ENCODE measurements at places on chromosomes 13 and 19.

DNA sequence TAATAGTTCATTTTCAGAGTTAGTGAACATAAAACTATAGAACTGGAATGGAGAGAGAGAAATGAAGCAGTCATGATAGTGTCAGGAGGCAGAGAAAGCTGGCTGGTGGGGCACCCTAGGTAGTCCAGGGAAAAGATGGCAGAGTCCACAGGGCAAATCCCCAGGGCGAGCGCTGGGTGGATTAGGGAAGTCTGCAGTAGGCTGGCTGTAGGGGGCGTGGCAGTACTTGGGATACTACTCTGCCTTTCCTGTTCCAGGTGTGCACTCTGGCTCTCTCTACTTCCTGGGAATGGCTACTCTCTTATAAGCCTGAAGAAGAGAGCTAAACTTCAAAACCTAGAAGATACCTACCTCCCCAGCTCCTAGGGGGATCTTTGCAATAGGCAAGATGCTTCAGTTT, 232.9 kb upstream of the SLC10A2 start:
- DNase-seq, result no peak

- no peak for DNase-seq
Measured at GRCh38 chr13:46008631-46009030, 43.9 kb downstream of the ZC3H13 start.

DNA sequence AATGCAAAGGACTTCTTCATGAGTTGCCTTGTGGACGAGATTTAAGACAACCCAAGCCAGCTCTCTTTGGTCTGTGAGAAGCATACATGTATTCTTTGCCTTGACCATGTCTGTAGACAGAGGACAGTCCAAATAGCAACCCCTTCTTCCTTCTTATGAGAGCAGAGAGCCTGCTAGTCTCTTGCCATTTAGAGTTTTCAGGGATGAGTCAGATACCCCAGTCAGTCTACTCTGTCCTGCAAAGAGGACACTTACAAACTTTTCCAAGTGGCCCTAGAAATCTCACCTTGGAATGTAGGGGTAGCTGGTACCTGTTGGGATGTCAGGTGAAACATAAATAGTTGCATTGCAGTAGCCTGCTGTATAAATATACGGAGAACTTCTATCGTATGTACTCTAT, 36.7 kb downstream of the DNAJC3 start:
- DNase-seq, result no peak

- no peak for DNase-seq
Measured at GRCh38 chr13:104372095-104372655, 1306.0 kb upstream of the SLC10A2 start.

DNA sequence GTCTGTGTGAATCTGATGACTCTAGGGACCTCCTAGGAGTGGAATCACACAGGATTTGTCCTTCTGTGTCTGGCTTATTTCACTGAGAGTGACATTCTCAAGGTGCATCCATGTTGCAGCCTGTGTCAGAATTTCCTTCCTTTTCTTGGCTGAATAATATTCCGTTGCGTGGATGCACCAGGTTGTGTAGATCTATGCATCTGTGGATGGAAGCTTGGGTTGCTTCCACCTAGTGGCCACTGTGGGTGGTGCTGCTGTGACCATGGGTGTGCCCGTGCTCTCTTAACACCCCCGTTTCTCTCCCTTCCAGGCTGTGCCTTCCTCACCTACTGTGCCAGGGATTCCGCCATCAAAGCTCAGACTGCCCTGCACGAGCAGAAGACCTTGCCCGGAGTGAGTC, 26.2 kb downstream of the CELF5 start:
- DNase-seq, result no peak

GRCh38 chr13:74795526-74795925, 661.3 kb upstream of the KLF12 start:
- DNase-seq, result no peak

DNA sequence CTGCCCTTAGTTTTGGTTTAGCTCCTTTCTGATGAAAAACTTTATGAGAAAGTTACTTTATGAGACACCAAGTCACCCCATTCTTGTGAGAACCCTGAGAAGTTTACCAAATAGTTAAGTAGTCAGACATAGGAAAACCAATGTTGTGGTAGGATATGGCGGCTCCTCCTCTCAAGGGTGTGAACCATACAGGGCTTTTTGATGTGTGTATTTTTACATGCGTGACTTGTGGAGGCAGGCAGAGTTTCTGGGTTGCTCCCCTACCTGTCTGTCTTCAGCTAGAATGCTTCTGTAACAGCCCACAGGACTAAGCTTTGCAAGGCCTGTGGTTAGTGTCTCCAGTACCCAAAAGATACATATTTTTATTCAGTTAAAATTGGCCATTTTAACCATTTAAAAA, 18.3 kb downstream of the UBAC2 start:
- DNase-seq, result peak; percentile 42

DNA sequence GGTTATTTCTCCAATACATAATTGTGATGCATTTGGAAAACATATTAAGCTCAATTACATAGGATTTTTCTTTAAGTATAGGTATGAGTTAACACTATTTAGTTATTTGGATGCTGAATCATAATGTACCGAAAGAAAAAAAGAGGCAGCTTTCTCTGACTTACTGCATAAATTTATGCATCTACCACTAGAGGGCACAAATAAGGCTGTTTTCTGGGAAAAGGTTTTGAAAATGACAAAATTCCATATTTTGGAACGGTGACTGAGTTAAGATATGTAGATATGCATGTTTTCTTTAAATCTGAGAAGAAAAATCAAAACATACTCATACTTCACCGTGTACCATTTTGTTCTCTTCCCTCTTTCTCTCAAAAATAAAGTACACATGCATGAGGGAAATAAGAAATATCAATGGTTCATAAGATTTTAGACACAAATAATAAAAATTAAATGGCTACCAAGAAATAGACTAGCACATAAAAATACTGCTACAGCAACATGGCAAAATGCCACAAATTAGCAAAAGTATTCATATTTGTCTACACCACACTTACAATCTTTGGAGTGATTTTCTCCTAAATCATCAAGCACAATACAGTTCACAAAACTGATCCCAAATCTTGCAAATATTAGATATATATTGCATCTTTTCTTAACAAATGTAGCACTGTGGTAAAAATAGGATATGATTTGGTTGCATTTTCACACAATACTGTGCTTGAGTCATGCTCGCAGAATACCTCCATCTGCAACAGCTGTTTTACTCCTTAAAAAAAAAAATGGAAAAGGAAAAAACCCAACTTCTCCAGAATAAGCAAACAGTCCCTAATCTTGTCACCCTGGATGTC, 260.0 kb downstream of the FGF14 start:
- no peak for DNase-seq

- no peak for DNase-seq
Measured at GRCh38 chr19:32811151-32811550, 58.4 kb downstream of the SLC7A9 start.

GRCh38 chr19:4844348-4845179, 13.1 kb upstream of the TICAM1 start:
- DNase-seq, result no peak

GRCh38 chr13:43805071-43805468, 18.3 kb upstream of the ENOX1 start:
- no peak for DNase-seq

DNA sequence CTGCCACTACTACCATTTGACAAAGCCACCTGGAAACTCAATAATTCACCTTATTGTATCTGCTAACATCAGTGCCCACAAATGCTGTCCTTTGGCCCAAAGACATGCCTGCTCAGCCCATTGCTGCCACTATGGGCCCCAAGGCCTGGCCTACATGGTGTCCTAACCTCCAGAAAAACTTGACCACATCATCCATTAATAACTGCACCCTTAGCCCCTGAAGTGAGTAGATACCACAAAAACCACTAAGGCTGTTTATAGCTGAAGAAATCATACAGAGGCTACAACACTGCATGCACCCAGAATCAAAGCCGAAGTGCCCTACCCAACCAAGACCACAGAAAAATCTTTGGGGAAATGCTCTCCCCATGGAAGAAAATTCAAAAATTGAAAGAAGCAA, 932.8 kb upstream of the SLITRK6 start:
- no peak for DNase-seq

- DNase-seq, result no peak
Measured at GRCh38 chr13:57799624-57800023, 168.1 kb downstream of the PCDH17 start.

GRCh38 chr13:61777899-61778298, 362.2 kb upstream of the PCDH20 start:
- no peak for DNase-seq

DNA sequence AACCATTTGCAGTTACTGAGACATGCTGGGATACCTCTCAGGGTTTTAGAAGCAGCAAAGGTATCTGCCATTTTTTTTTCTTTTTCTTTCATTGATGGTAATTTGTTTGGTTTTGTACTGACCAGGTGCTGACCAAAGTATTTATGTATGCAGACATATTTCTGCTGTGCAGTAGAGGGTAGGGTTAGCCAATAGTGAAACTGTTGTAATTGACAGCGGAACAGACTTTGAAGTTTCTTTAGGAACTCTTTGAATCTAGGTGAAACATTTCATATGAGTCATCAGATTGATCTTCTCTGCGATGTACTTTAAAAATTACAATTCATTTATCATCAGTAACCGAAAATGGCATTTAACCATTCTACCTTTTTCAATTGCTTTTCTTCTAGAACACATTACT, 63.0 kb downstream of the ITGBL1 start:
- DNase-seq, result no peak

- no peak for DNase-seq
Measured at GRCh38 chr13:42153199-42154113, 105.0 kb downstream of the DGKH start.

DNA sequence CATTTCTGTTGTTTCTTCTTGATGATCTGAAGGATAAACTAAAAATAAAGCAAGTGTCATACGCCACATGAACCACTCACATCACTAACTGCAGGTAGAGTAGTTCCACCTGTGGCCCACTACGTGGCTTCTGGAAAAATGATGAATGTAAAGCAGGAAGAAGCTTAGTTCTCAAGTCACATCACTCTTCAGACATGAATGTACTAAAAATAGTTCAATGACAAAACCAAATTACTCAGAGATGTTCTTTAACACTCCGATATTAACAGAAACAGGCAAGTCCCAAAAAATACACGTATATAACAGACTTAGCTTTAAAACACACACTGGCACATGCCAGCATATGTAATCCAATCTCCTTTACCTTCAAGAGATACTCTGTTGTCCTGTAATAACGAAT, 21.6 kb downstream of the RAB20 start:
- no peak for DNase-seq

DNA sequence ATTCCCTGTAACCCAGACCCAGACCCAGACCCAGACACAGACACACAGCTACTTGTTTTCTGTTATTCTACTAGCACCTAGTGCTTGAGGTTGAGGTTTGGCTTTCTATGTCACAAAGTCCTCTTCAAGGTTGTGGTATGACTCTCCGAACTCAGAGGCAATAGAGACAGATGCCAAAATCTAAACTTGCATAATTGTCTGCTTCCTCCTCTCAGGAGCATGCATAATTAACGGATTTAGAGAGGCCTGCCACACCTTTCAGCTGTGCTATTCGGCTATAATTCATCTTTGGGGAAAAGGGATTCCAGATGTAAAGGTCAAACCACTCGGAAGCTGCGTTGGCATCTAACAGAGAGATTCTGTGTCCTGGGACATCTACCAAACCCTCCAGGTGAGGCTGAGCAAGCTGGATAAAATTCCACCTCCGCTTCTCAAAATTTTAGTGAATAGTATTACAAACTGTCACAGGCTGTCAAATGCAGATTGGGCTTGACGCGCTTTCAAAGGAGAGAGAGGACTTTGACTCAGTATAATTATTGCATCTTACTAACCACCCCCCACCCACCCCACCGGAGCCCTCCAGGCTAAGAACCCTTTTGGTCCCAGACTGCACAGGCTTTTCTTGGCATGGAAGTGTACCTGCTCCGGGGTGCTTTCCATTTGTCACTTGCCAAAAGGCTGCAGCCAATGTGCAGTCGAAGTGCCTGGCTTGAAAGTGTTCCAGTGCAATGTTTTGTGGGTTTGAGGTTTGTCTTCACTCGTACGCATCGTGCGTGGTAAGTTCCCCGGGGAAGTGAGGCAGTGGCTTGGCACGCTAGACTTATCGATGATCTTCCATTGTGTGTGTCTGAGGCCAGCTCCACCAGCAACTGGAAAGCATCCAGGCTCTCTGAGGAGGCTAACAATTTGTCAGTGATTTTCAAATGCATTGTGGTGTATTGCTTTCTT, 194.1 kb downstream of the TDRD3 start:
- DNase-seq, result no peak

DNA sequence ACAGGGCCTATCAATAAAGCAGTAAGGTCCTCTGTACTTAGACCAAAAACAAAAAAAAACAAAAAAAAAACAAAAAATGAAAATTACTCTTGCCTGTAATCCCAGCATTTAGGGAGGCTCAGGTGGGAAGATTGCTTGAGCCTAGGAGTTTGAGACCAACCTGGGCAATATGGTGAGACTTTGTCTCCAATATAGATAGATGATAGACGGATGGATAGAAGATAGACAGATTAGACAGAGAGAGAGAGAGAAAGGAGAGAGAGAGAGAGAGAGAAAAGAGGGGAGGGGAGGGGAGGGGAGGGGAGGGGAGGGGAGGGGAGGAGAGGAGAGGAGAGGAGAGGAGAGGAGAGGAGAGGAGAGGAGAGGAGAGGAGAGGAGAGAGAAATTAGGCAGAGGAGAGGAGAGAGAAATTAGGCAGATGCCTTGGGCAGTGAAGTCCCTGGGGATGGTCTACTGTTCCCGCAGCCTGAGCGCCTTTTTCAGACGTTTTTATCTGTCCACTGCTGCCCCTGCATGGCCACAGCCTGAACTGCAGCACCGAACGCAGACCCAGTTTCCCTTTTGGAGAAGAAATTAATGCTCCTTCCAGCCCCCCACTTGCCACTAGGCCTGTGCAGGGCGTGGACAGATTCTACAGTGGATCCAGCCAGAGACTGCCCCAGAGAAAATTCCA, 9.8 kb upstream of the ZNF627 start:
- peak; percentile 55 for DNase-seq

- DNase-seq, result no peak
Measured at GRCh38 chr13:37869756-37870488, at the start of gene TRPC4. Gene TRPC4, minus strand, starts transcription at chr13:37869772. Its CDS starts 86,439 bp downstream, at chr13:37783333.

GRCh38 chr19:38695317-38695683, 47.9 kb downstream of the ACTN4 start:
- DNase-seq, result no peak

DNA sequence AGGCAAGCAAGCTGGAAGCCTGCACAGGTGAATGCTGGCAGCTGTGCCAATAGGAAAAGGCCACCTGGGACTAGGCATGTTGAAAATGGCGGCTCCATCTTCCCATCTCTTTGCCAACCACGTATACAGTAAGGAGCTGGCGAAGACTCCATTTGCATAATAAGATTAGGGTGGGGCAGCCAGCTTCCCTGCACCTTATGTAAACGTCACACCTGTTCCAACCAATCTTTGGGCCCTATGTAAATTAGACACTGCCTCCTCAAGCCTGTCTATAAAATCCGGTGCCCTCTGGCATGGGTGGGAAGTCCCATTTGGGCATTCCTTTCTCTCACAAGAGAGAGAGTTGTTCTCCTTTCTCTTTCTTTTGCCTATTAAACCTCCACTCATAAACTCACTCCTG, 16.8 kb downstream of the ADGRE2 start:
- no peak for DNase-seq
